CD4-positive, alpha-beta T cell treated with Interleukin-2 at 100 ng/mL for 4 hours (primary cell): ENCODE measurements at places on chromosomes 6 and 20.

DNA sequence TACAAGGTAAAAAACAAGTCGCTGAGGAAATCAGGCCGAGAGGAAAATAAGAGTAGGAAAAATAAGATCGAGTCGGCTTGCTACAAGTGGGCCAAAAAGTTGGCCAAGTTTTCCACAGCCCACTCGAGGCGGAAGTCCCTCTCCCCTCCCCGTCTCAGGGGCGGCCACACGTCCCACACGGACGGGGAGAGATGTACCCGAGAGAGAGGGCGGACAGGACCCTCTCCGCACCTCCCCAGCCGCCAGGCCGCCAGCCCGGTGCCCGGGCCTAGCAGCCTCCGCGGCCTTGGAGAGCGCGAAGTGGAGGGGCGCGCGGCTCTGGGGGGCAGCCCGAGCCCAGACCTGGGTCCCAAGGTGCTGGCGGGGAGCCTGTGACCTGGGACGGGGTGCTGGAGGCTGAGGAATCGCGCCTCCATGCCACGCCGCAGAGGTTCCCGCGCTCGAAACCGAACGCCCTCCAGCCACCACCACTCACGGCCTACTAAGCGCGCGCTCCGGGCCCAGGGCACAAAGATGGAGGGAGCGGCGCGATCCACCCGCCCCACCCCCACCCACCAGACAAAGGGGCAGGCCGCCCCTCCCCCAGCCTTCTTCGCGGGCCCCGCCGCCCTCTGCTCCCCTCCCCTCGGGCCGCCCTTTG, 1.9 kb upstream of the HMGA1 start:
- DNase-seq: no peak

GRCh38 chr6:98041056-98041455, 758.0 kb upstream of the MMS22L start:
- DNase-seq: no peak

GRCh38 chr6:81890846-81891245, 138.4 kb upstream of the TENT5A start:
- DNase-seq: no peak

- DNase-seq: no peak
Observed at GRCh38 chr6:106799031-106799894, 169.9 kb downstream of the QRSL1 start.

DNA sequence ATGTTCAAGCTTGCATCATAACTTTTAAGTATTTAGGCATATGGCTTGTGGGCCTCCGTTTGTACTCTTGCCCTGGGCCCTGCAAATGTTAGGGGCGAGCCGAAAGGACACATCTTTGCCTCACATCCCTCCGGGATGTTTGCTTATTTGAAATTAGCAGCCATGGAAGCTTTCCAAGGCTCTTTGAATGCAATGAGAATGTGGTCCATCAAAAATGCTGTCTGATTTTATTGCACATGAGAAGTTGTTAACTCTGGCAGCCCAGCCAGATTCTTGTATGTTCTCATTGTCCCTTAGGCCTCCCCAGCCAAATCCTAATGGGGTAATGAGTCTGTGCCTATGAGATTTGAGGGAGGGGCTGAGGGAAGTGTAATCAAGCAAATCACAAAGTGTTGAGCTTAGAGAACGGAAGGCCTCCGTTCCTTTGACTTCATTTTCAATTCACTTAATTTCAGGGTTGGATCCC, 261.2 kb upstream of the MARCKS start:
- DNase-seq: no peak
